CD4-positive, alpha-beta T cell (primary cell): ENCODE measurements at places on chromosomes 2 and 18.

DNA sequence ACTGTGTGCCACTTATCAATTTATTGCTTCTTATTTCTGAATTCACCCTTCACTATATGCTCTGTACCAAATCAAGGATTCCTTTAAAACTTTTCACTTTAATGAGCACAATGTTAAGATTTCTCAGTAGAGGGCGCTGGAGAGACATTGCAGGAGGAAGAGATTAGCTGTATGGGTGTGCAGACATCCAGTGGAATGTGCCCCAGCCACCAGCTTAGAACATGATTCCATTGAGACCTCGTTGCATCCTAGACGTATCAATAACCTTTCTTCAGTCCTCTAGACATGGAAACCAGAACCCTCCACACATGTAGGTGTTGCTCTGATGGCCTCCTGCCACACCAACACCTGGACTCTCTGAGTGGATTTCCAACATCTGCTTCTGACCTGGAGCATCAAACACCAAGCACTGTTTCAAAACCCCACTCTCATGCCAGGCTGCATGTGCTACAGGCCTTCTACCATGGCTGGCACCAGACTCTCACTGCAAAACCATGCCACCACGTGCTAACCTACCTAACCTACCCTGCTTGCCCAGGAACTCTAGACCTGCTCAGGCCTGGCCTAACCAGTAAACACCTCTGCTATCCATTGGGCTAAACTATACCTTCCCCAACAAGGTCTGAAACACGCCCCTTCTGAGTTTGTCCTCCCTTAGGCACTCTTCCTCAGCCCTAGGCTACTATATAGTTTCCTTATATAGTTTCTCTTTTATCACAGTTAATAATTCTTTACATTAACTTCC lies 633.2 kb upstream of the PKDCC start:
- DNase-seq: no peak
- no peak overlapping the region for H3K27ac ChIP-seq
- no peak overlapping the region for H3K4me3 ChIP-seq
- no peaks in the 10 kb centered on the region for H3K36me3 ChIP-seq
- no peaks in the 10 kb centered on the region for H3K4me1 ChIP-seq
- H3K27me3 ChIP-seq: no peaks in the 10 kb centered on the region

- H3K4me1 ChIP-seq: no peaks in the 10 kb centered on the region
- H3K27me3 ChIP-seq: peaks cover 8% of the 10 kb centered on the region
- no peak overlapping the region for H3K4me3 ChIP-seq
These were observed 37.2 kb upstream of the THOC1 start for GRCh38 chr18:305003-305501.

DNA sequence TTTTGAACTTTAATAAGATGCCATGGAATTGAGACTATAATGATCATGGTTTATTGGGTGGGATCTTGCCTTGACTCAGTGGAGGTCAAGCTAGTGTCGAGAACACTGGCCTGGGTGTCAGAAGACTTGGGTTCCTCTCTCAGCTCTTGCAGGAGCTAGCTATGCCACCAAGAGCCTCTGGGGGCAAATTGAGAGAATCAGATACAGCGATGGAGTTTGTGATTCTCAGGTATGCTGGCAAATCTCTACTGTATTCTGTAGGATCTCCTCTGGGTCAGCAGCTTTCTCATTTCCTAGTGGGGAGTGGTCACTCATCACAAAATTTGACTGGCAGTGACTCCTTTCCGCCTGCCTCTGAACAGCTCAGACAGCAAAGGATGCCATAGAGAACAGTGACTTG lies 477.0 kb downstream of the RNF144A start:
- no peak for DNase-seq
- no peaks in the 10 kb centered on the region for H3K4me1 ChIP-seq
- no peaks in the 10 kb centered on the region for H3K27me3 ChIP-seq
- no peak overlapping the region for H3K27ac ChIP-seq

DNA sequence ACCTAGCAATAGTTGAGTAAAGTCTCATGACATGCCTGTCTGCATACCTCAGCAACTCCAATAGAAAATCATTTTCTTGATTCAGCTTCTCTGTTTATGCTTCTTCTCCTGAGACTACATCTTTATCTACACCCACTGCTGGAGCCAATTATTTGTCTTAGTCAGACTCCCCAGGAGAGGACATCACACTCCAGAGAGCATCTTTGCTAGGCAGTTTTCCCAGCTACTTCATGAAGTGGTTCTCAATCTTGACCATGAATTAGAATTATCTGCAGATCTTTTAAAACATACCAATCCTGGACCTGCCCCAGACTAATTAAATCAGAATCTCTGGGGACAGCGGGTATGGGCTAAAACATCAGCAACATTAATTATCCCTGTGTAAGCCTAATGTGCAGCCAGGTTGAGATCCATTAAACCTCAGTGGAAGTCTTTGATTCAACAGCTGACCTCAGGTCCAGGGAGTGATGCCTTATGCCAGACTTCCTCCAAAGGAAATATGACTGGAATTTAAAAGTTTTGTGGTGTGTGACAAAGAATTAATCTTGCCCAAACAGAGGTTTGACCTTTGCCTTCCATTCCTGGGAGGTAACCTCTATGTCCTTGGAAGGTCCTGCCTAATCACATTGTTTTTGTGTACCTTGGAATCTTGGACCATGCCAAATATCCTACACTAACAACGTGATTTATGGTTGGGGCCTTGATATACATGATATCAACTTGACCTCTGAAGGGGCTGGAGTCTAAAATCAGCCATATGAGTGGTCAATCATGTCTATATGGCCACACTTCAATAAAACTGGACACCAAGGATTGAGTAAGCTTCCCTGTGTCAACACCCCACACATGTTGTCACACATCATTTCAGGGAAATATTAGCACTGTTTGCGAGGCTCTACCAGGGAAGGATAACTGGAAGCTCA lies 99.3 kb upstream of the DNAJC10 start:
- H3K27ac ChIP-seq: no peak overlapping the region
- H3K4me3 ChIP-seq: no peak overlapping the region

DNA sequence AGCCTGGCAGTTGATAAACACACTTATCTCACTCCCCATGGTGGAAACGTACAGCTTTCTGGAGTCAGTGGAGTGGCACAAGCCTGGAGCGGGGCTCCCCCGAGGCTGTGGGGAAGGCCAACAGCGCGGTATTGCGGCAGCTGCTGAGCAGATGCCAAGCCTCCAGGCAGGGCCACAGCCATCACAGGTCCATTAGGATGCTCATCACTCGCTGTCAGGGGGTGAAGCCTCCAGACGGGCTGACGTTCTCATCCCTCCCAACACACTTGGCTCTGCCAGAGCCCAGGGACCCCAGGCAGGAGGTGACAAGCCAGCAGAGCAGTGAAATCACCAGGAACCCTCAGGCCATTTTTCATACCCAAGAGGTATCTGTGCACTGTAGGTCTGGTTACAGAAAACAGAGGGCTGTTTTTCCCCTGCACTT lies 529.2 kb upstream of the KLHL29 start:
- H3K27me3 ChIP-seq: peaks cover 3% of the 10 kb centered on the region
- DNase-seq: no peak
- H3K4me3 ChIP-seq: no peak overlapping the region
- H3K27ac ChIP-seq: no peak overlapping the region

- H3K4me3 ChIP-seq: no peak overlapping the region
- no peaks in the 10 kb centered on the region for H3K27me3 ChIP-seq
- H3K36me3 ChIP-seq: peaks cover 30% of the 10 kb centered on the region
- DNase-seq: no peak
These were observed 3.1 kb downstream of the KDSR start for GRCh38 chr18:63363951-63364350.

DNA sequence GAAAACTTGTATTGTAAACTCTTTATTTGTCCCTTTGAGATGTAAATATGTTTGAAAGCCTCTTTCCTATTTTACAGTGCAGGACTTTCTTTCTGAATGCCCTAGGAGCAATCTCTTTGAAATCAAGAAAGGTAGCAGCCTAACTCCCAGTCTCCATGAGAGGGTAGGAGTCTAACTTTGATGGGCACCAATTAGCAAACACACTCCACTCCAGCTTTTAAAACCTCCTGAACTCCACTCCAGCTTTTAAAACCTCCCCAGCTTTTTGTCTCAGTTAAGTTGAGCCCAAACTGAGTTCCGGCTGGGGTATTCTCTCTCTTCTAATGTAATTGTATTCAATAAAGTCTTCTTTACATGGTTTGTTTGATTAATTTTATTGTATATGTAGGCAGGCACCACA lies 493.7 kb upstream of the CDH7 start:
- no peak for DNase-seq
- no peaks in the 10 kb centered on the region for H3K4me1 ChIP-seq
- no peak overlapping the region for H3K27ac ChIP-seq
- H3K4me3 ChIP-seq: no peak overlapping the region

DNA sequence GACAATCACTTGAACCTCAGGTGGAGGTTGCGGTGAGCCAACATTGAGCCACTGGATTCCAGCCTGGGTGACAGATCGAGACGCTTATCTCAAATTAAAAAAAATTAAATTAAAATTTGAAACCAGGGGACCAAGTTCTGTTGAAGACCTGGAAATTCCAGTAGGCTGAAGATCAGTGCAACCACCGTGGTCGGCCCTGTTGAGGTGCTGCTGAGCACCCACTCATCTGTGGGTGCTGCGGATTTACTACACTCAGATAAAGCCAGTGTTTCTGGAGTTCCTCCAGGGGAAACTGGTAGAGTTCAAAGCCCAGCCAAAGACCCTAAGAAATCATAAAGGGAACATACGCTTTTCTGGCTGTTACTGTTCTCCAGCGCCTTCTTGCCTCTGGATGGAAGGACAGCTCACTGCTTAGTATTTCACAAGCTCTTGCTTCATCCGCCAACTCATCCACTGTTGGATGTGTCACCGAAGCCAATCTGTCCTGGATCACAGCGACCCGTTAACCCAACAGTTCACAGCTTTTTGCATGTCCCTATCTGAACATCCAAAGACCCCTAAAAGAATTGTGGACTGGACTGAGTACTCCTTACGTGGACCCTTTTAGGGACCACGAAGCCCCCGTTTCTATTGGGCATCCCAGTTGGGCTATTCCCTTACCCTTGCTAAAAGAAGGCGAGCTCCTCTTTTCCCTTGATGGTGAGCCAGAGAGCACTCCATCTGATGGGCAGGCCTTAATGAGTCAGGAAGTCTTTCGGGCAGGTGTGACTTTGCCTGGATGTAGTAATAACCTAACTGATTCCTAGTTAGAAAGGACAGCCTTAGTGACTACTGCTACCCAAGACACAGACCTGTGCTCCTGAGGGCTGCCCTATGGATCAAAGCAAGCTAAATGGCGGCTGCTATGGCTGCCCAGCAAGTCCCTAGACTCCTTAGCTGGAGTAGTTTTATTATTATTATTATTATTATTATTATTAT lies 6.0 kb upstream of the ALPP start:
- no peaks in the 10 kb centered on the region for H3K27me3 ChIP-seq
- no peak overlapping the region for H3K27ac ChIP-seq
- DNase-seq: no peak
- peaks cover 3% of the 10 kb centered on the region for H3K4me1 ChIP-seq

DNA sequence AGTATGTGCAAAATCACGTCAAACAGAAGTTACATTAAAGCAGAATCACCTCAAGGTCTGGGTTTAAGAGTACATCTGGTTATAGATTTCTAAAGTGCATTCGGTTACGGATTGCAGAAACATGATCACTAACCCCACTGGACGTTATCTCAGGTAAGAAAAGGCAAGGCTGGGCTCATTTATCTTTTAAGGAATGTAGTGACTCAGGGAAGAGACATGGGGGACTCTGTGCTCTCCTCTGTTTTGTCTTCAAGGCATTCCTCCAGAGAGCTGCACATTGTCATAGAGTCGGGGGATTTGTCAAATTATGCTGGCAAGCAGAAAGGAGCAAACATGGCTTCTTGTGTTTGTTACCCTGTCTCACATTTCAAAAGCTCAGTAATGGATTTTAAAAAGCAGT lies 14.3 kb downstream of the WDSUB1 start:
- H3K4me1 ChIP-seq: no peaks in the 10 kb centered on the region
- no peaks in the 10 kb centered on the region for H3K36me3 ChIP-seq
- no peak overlapping the region for H3K27ac ChIP-seq

DNA sequence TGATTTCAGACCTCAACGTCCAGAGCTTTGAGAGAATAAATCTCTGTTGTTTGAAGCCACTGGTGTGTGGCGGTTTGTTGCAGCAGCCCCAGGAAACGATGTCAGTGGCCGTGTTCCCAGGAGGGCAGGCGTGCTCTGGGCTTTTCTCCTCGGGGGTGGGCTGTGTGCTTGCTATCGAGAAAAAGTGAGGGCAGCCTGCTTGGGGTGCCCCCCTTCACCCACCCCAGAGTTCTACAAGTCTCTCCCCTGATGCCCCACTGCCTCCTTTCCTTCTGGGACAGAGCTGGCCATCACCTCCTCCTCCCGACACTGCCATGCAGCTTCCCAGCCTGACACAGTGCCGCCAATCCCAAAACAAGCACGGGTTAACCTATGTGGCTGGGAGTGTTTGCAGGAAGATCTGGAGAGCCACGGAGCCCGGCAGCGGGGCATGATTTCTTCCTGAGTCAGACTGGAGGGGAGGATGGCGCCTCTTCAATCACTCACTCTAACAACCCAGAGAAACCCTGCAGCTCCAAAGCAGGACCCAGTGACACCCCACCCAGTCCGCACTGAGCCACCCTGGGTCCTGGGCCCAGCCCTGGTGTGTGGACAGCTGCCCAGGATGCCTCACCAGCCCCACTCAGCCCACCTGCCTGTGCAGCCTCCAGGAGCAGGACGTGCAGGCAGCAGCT lies 213.7 kb upstream of the RAB6C start:
- H3K27ac ChIP-seq: no peak overlapping the region
- no peaks in the 10 kb centered on the region for H3K4me1 ChIP-seq
- no peaks in the 10 kb centered on the region for H3K36me3 ChIP-seq
- DNase-seq: no peak
- no peak overlapping the region for H3K4me3 ChIP-seq
- no peaks in the 10 kb centered on the region for H3K27me3 ChIP-seq

GRCh38 chr18:12819322-12819721 lies 64.7 kb downstream of the PTPN2 start:
- DNase-seq: no peak
- no peak overlapping the region for H3K27ac ChIP-seq
- no peaks in the 10 kb centered on the region for H3K4me1 ChIP-seq
- H3K36me3 ChIP-seq: peaks cover 65% of the 10 kb centered on the region

DNA sequence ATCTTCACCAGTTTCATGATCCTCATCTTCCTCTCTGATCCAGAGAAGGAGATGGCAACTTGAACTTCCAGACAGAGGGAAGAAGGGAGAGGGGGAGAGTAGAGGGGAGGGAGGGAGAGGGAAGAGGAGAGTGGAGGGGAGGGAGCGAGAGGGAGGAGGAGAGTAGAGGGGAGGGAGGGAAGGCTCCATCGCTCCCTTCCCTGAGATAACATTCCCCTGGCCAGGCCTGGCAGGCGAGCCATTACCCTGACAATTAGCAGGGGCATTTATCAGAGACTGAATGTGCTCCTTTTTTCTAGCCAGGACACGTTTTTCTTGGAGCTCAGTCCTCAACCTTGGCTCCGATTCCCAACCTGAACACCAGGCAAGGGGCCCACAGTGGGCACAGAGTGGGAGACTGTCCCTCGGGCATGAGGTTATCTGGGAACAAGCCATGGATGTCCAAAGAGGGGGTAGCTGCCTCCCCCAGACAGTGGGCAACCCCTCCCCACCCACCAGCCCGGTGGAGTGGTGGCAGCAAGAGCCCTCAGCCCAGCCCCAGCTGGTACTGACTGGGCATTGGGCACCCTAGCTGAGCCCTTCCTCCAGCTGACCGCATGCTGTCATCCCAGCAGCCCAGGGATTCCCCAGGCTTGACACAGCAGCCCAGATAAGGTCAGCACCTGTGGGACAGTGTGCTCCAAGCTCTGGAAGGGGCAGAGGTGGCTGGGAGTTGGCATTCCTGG lies 81.8 kb downstream of the TNS1 start:
- no peaks in the 10 kb centered on the region for H3K4me1 ChIP-seq
- no peak overlapping the region for H3K4me3 ChIP-seq
- H3K27ac ChIP-seq: no peak overlapping the region

GRCh38 chr2:40251137-40251536 lies 200.8 kb downstream of the SLC8A1 start:
- no peak overlapping the region for H3K27ac ChIP-seq
- H3K4me1 ChIP-seq: no peaks in the 10 kb centered on the region
- H3K4me3 ChIP-seq: no peak overlapping the region
- no peaks in the 10 kb centered on the region for H3K27me3 ChIP-seq
- H3K36me3 ChIP-seq: no peaks in the 10 kb centered on the region
